ENCODE measurements at places on chromosomes 12 and 14.

DNA sequence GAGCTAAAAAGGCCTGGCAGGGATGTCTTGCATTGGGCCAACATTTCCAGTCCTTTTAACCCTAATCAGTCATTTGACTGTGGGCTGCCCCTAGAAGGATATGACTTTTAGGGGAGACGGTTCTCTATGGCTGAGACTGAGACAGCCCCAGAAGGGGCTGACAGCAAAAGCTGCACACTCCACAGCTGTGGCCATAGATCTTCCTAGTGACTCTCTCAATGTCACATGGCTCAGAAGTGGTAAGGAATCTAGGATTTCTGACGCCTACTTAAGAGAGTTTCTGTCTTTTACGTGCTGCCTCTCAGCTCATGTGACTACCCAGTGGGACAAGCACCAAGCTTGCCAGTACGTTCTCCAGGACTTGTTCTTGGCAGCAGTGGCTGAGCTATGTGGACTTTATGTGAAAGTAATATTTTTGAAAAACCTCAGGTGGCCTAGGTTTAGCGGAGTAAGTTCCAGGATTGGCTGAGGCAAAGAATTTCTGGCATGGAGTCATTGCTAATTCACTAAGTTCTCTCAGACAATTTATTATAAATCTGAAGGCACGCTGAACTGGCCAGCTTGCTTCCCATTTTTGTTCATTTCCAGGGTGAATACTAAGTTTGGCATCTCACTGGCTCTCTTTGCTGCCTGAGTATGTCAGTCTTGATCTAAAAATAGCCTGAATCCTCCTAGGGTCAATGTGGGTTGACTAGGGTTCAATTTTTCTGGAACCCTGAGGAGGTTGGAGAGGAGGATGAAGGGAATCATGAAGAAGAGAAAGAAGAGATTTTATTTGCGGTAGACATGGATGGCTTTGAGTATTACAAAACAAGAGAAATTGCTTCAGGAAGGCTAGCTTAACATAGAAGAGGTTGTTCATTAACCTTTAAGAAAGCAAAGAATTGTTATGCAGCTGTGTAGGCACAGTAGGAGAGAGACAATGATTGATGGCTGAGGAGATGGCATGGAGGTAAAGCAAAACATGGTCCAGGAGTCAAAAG, 271.8 kb downstream of the AEBP2 start:
- DNase-seq = no peak

- DNase-seq = no peak
Observed at GRCh38 chr14:59509101-59509500, 24.8 kb downstream of the JKAMP start.

- DNase-seq = no peak
Observed at GRCh38 chr12:70571705-70572268, 65.4 kb downstream of the PTPRB start.

GRCh38 chr14:73833530-73834260, 17.9 kb upstream of the PTGR2 start:
- DNase-seq = no peak

DNA sequence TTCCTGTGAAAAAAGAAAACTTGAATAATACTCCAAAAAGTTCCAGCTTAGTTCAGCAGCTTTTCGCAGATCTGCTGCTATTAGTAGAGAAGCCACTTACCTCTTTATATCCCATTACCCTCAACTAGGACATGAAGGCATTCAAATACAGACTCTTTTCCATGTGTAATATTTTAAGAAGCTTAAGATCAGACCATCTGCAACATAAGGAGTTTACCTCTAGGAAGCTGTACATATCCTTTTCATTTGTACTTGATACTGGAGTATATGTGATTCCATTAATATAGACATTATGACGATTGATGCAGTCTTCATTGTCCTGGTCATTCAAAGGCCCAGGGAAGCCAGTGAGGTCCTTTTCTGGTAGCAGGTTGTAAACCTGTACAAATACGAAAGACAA, 20.4 kb downstream of the A2M start:
- no peak for DNase-seq

GRCh38 chr12:51943346-51943745, 8.2 kb upstream of the ACVR1B start:
- no peak for DNase-seq

- no peak for DNase-seq
Observed at GRCh38 chr12:56840922-56841321, 77.8 kb downstream of the HSD17B6 start.

DNA sequence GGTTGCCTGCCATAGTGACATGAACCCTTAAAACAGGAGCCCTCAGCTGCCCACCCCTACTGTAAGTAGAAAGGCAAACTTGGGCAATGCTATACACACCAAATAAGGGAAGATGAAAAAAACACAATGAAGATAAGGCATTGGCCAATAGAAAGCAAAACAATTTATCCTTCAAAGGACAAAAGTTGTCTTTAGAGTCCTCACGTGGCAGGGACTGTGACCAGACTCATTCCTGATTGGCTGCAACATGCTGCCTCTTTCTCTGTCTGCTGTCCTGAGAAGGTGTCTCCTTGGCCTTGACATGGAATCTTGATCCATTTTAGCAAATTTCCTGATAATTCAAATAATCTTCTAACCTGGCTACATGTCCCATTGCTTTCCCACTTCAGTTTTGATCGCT, 131.9 kb downstream of the GPR135 start:
- DNase-seq = no peak

DNA sequence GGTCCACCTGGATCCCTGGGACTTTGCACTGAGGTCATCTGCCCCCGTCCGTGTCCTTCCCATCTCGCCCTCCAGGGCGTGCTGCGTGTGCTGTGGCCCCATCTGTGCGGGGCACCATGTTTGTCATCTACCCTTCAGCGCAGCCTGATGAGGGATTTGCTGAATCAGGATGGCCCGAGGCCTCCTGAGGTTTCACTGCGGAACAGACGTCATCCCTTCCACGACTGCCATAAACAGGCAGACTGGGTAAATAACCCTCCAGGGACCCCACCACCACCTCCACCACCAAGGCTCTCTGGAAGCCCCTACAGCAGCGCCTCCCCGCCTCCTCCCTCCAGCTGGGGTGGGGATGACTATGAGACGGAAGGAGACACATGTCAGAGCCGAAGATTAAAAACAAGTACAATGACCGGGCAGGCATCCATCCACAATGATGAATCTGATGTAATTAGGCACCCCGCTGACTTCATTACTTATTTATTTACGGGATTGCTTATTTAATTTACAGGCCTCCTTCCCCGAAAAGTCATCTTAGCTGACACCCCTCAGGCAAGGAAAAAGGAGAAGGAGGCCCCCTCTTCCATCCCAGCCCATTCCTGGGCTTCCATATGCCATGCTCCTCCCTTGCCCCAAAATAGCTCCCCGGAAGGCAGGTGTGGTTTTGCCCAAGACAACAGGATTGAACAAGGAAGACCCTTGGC, 39.4 kb downstream of the NCOR2 start:
- no peak for DNase-seq

- no peak for DNase-seq
Observed at GRCh38 chr12:96386794-96387193, 13.4 kb downstream of the CDK17 start.

DNA sequence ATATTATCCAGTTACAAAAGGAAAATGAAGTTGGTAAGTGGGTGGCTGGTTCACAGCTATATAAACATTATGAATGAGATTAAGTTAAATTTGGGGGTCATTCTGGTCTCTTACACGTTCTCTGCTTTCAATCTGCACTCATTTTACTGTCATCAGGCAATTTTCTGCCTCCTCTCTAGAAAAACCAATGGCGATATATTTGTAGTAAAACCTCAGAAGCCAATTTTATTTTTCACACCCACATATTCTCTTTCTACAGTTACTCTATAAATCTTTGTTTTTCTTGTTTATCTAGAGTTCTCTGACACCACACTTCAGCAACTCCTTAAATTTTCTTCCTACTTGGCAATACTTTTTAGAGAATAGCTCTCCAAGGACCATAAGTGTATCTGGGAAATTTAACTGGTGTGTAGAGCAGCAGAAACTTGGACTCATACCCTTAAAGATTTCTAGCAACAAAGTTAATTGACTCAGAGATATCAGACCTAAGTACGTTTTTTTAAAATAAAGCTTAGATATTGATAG, 926.9 kb downstream of the TMTC2 start:
- DNase-seq = no peak
